Neural crest cell (in vitro differentiated cells): ENCODE measurements at places on chromosomes 12 and 14. TPM values are rescaled to one million over a fixed set of nuclear protein-coding genes. Genes with fewer than 3 reads are reported as not detected.

GSKIP gene
- total RNA-seq: 21.3 and 29.4 TPM in 2 replicates

SPTB gene
- total RNA-seq: 0.16 and 0.18 TPM in 2 replicates

GDF3 gene
- total RNA-seq: not detected in 2 replicates

NGB gene
- not detected in 2 replicates for total RNA-seq

C14orf119 gene
- 46.1 and 48.6 TPM in 2 replicates for total RNA-seq

KRT78 gene
- total RNA-seq: not detected in 2 replicates
